Stimulated activated CD4-positive, alpha-beta T cell treated with anti-CD3 and anti-CD28 coated beads, Interleukin-1b, Interleukin-23, amount 100 ng/mL, for 48 hours (primary cell): ENCODE measurements at places on chromosomes 6 and 20.
A peak's percentile ranks its signal among the peaks of the same experiment; 100 is the strongest.

DNA sequence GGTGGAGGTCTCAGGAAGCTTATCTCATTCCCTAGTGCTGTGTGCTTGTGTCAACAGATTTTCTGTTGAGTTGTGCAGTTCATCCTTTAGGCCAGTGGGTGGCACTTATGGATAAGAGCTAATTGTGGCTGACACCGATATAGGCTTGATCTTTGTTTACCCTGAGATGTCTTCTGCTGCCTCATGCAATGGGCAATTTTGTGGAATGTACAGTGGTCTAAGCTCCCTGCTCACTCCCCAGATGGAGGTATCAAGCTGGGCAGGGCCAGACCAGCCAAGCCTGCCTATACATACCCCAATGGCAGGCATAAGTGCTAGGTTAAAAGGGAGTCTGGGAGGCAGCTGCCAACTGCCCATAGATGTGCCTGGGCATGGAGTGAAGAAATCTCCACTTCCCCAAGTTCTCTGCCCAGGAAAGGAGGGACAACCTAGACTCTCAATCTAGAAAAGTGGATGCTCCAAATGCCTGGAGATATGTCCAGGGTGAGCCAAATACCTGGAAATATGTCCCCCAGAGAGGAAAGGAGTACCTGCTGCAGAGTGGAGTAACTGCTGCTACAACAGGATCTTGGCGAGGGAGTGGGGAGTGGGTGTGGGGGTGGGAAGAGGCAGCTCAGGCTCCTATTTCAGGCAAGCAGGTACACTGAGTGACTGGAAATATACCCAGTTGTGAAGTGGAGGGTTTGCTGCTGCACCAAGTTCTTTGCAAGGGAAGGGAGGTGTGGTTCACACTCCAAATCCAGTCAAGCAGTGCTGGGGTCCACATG, 53.2 kb upstream of the ARG1 start:
- peak; percentile 40 for DNase-seq

DNA sequence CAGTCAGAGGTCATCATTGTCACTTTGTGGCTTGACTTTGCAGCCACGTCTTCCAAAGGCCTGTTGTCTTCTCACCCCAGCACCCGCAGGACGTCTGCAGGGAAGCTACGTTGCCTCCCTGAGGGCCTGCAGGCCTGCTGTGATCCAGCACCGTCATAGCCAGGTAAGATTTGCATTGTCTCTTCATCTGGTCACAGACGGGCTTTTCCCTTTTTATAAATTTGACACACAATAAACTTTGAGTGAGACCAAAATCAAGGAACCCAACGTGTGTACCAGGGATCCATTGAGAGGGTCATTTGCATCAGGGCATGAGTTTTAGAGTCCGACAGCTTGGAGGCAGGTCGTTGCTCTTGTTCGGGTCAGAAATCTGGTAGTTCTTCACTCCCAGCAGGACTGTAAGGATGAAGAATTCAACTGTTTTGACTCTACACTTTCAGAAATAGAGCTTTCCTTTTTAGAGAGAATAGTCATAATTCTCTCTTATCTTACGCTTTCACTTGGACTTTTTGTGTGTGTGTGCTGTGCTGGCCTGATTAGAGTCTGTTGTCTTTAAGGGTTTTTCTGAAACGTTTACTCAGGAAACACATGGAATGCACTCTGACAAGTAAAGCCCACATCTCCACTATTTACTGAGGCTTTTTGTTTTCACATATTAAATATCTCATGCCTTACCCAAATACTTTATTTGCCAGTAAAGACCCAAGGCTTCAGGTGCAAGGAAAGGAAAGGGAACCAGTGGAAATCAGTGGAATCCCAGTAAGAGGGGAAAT, 177.2 kb upstream of the TAB2 start:
- peak; percentile 78 for DNase-seq

DNA sequence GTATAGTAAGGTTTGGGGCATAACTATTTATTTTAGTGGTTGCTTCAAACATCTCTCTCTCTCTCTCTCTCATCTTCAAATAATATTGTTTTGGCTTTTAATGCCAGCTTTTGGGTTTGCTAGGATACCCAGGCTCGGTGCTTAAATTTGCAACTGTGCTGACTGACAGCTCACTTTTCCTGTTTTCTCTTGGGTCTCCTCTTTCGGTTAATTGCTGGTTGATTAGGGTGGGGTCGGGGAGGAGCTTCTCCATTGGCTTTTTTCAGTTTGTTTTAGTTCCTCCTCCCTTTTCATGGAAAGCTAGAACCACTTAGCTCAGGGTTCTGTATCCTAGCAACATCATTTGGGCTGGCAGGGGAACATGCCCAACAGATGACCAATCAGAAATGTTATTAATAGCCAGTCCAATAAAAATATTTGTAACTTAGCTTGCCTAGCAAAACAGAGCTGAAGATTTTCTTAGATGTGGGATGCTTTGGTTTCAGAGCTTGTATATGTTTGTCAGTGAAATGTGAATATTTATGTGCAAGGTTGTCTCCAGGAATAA, 11.3 kb downstream of the TFAP2B start:
- DNase-seq: no peak

DNA sequence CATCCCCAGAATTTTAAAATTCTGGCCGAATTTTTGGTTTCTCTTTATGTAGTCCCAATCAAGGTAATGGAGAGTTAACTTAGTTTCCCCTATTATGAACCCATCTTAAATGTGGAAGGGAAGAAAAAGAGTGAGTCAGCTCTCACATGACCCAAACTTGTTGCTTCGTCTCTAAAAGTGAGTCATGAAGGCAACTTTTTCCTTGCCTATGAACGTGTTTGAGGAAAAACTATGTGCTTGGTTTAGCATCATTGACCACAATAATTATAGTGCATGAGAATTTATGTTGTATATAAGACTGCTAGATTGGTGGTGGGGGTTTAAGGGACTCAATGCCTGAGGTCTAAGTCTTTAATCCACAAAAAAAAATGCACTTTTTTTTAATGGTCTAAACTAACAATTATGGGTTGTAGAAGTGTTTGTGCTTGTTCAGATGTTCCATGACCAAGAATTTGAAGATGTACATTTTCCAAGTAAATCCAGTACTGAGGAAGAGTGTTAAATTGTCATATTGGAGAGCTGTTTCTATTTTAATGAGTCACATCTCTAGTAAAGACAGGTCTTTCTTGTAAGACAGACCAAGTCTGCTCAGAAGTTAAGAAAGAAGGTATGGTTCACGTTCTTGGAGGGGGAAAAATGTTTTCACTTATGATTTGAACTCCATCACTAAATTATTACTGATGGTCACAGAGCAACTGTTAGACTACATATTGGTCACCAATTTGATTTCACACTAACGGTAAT, 409.9 kb upstream of the MARCKS start:
- DNase-seq: no peak

GRCh38 chr20:33908336-33908735, 85.4 kb upstream of the RALY start:
- DNase-seq: no peak

GRCh38 chr6:4936681-4937041, 67.2 kb downstream of the RPP40 start:
- no peak for DNase-seq

DNA sequence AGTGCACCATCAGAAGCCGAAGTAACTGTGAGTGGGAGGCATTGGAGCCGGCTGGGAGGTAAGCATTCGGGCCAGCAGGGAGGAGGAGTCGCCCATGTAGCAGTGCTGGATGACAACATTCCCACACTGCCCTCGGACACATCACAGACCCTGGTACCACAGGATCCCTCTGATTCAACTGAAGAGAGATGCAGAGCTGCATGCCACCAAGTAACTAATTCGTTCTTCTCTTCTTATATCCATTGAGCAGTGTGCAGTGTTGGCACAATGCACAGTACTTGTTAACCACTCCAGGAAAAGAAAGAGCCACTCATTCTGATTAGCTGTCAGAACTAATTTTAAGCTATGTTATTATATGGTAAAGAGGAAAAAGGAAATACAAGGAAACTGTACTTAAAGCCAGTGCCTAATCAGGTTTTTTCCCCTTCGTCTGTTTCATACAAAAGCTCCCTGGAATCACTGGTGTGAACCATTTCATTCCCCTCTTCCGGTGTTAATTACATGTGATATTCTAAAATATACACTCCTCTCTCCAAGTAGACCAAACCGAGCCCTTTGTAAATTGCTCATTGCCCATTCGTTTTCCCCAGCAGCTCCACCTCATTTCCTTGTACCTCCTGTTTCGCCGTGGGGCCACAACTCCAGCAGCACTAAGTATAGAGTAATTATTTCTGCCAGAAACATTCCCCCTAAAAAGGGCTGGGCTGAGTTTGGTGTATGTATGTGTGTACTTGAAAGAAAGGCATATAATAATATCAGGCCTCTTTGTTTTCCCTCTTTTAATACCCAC, 32.4 kb upstream of the ADTRP start:
- DNase-seq: no peak

GRCh38 chr6:6654599-6655575, 66.4 kb downstream of the LY86 start:
- DNase-seq: peak; percentile 61

DNA sequence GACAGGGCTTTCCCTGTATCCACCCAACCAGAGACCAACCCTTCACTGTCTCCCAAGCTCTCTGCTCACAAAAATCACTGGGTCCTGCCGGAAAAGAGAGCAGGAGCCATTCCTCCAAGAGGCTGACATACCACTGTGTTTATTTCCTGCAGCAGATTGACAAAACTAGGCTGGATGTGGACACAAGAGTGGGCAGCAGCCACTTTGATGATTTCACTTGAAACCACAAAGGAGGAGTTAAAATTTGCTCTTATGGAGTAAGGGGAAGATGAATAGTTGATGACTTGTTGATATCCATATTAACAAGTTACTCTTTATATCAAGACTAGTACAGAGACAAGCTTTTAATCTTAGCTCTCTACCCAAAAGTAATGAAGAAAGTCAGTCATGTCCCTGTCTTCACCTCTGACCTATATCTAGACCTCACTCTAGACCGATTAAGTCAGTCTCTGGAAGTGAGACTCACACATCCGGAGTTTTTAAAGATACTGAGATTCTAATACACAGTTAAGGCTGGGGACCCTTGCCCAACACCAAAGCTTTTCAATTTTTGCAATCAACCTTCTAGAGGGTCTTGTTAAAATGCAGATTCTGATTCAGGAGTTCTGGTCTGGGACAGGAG, 73.8 kb downstream of the SCML4 start:
- DNase-seq: no peak

GRCh38 chr6:105794239-105794638, 291.9 kb upstream of the PRDM1 start:
- DNase-seq: no peak

DNA sequence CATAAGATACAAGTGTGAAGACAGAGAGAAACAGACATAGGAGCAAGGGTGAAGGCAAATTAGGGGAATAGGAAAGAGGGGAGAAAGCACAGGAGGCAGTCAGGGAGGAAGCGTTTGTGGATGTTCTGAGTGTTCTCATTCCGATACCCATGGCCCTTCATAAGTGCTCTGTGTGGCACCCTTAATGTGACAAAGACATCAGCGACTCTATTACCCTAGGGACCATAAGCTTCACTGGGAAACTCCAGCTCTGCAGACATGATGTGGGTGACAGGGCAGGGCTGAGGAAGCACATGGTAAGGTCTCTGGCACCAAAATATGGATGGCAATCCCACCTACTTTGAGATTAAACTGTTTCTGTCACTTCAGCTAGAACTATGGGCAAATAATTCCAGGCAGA, 33.0 kb downstream of the F13A1 start:
- DNase-seq: no peak

- peak; percentile 35 for DNase-seq
These were observed 98.5 kb downstream of the LY86 start for GRCh38 chr6:6686748-6687601.

- peak; percentile 70 for DNase-seq
These were observed at the start of gene PABPC1L for GRCh38 chr20:44909872-44910689. PABPC1L (plus strand) TSS chr20:44910060; CDS start chr20:44910144, 84 bp downstream.

GRCh38 chr6:100078509-100078908, 84.5 kb upstream of the MCHR2 start:
- DNase-seq: no peak

GRCh38 chr6:44056392-44057237, 70.6 kb downstream of the MRPL14 start:
- no peak for DNase-seq

DNA sequence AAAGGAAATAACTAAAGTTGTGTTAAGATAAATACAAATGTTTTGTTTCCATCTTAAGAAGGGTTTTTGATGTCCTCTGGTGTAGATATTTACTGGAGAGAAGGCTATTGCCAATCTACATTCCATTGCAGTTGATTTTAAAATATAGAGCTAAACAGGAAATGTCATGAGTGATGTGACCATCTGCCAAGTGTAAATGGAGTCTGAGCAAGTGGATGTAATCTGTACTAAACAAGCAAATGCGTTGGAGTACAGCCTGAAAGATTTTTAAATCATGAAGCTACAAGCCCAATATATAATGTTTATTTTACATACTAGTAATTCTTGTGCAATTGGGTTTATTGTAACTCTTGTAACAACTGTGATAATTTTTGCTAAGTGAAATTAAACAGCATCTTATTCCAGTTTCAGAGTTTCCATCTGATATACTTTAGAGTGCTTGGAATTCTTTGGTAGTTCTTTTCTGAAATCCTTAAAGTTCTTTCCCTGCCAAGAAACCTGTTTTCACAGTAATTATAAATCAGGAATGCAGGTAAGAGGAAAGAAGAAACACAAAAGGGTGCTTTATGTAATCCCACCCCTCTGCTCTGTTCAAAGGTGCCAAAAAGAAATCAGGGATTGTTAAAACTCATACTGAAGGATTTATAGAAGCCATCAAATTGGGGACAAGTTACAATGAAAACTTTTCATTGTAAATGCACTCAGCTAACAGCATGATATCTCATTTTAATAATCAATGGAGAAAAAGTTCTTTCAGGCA, 47.2 kb upstream of the FLRT3 start:
- no peak for DNase-seq

DNA sequence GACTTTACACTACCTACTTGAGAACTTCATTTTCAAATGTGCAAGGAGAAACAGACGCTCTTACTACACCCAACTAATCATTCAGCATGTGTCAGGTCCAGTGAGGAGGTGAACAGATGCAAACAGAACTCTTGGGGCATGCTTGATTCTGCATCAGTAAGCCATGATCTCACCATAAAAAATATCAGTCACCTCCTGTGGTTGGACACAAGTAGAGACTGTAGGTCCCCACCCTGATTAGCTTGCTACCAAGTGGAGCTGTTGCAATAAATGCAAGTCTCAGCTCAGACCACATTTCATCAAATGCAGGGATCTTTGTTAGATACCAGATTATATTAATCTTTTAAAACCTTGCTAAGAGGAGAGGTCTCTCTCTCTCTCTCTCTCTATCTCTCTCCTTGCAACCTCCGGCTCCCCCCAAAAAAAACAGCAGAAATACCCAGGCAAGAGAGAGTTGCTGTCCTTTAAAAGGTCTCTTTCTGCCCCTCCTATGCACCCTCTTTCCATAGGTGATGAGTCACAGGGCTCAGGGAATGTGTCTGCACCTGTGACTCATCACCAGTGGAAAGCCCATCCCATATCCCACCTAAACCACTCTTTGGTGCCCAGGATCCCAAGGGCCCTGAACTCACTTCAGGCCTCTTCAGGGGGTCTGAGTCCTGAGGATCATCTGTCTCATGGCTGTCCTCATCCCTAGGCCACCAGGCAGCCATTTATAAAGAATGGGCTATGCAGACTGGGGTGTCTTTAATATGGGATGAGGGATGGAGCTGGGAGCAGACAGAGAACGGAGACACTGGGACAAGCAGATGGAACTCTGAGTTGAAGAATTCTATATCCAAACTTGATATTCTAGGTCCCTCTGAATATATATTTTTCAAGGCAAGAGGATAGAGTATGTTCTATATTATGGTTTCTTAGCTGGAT, 154.5 kb downstream of the QRSL1 start:
- no peak for DNase-seq

GRCh38 chr6:54195637-54196036, 84.4 kb downstream of the MLIP start:
- no peak for DNase-seq

- no peak for DNase-seq
These were observed 61.6 kb downstream of the IRF4 start for GRCh38 chr6:453152-453551.

- DNase-seq: no peak
These were observed 873.5 kb downstream of the EPHA7 start for GRCh38 chr6:92545861-92546260.
